EH (cell line): ENCODE measurements at places on chromosomes 16 and 17.

- DNase-seq: no peak
These were observed 49.2 kb downstream of the IRF8 start for GRCh38 chr16:85948138-85948509.

- peak; percentile 64 for DNase-seq
These were observed 1.1 kb upstream of the GIT1 start for GRCh38 chr17:29590411-29591145.

GRCh38 chr17:55463600-55463999 is 42.0 kb upstream of the MMD start:
- no peak for DNase-seq

GRCh38 chr16:79508294-79508693 is 92.2 kb downstream of the MAF start:
- DNase-seq: no peak

- no peak for DNase-seq
These were observed 12.7 kb upstream of the CD300A start for GRCh38 chr17:74453665-74454196.

- DNase-seq: no peak
These were observed 36.8 kb upstream of the ZNF469 start for GRCh38 chr16:88345721-88346560.

DNA sequence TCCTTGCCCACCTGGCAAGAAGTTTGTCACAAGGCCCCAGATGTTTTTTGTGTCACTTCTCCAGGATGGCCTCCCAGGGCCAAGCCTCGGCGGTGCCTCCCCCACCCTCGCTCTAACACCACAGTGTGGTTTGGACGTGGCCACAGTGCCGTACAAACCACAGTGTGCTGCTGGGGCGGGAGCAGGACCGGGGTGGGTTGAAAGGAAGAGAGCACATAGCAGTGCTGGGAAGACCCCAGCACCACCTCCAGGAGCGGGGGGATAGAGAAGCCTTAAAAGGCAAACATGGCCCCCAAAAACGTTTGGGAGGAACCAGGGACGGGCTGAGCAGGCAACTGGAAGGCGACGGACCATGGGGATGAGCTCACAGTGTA is 5.0 kb upstream of the BCL6B start:
- no peak for DNase-seq

- DNase-seq: peak; percentile 7
These were observed 56.3 kb downstream of the LMF1 start for GRCh38 chr16:914440-914839.

DNA sequence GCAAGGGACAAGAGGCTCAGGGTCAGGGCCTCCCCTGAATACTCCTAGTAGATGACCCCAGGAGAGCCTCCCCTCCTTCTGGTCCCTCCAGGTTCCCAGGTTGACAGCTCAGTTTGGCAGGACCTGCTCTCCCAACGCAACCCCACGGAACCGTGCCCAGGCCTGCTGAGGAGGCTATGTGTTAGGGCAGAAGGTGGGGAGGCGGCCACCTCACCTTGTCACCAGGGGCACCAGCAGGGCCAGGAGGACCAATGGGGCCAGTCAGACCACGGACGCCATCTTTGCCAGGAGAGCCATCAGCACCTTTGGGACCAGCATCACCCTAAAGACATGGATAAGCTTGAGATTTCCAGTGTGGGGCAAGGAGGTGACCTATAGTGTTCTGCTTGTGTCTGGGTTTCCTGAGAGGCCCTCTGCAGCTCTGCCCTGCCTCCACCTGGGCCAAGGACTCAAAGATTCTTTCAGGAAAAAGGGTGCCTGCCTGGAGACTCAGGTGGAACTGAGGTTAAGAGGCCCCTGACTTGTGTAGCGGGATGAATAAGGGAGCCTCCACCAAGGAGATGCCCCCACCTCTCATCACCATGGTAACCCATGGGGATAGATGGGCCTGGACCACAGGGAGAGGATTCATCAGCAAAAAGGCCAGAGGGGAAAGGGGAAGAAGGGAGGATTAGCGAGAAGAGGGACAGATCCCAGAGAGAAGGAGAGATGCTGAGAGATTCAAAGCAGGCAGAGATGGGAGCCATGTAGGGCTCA is 10.7 kb downstream of the COL1A1 start:
- peak; percentile 88 for DNase-seq

DNA sequence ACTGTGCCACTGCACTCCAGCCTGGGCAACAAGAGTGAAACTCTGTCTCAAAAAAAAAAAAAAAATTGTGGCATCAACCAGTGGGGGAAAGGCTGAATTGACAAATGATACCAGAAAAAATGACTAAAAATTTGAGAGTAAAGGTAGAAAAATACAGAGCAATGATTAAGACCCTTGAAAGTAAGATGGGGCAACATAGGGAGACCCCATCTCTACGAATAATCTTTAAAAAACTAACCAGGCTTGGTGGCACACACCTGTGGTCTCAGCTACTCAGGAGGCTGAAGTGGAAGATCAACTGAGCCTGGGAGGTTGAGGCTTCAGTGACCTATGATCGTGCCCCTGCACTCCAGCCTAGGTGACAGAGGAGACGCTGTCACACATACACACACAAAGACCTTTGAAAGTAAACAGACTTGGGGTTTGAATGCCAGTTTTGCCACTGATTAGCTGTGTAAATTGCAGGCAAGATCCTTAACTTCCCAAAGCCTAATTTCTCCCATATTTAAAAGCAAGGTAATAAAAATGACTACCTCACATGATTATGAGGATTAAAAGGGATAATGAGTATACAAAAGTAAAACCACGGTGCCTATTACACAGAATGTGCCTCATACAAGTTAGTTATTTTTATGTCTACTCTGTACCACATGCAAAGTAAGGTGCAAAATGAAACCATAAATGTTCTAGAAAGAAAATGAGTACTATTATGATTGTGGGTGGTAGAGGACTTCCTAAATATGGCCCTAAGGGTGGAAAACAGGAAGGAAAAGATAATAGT is 21.7 kb upstream of the PAFAH1B1 start:
- DNase-seq: no peak

DNA sequence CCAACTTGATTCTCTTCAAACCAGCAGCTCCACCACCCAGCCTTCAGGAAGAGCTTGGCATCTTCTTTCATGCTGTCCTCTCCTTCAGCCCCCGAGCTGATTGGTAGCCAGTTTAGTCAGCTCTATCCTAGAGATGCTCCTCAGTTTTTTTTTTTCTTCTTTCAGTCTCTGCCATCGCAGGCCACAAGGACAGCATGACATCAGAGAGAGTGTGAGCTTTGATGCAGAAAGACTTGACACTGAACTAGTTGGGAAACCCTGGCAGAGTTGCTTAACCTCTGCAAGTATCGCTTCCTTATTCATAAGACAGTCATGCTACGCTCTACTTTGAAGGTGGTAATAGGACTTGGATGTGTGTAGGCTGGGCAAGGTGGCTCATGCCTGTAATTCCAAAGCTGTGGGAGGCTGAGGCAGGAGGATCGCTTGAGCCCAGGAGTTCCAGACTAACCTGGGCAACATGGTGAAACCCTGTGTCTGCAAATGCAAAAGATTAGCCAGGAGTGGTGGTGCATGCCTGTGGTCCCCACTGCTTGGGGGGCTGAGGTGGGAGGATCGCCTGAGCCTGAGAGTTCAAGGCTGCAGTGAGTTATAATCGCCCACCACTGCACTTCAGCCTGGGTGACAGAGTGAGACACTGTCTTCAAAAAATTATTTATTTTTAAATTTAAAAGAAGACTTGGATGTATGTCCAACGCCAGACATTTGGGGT is 2.6 kb downstream of the CD300LB start:
- DNase-seq: no peak
